ENCODE measurements at places on chromosomes 11 and 22. TPM values are rescaled to one million over a fixed set of nuclear protein-coding genes. Genes with fewer than 3 reads are reported as not detected.

GRCh38 chr11:129251067-129251466, 58.9 kb upstream of the ARHGAP32 start:
- no peak for DNase-seq

The MACROD1 gene
- total RNA-seq = 119 TPM

The MSANTD4 gene
- total RNA-seq = 19.2 TPM

GRCh38 chr11:102437727-102438126, 14.8 kb downstream of the TMEM123 start:
- no peak for DNase-seq

DNA sequence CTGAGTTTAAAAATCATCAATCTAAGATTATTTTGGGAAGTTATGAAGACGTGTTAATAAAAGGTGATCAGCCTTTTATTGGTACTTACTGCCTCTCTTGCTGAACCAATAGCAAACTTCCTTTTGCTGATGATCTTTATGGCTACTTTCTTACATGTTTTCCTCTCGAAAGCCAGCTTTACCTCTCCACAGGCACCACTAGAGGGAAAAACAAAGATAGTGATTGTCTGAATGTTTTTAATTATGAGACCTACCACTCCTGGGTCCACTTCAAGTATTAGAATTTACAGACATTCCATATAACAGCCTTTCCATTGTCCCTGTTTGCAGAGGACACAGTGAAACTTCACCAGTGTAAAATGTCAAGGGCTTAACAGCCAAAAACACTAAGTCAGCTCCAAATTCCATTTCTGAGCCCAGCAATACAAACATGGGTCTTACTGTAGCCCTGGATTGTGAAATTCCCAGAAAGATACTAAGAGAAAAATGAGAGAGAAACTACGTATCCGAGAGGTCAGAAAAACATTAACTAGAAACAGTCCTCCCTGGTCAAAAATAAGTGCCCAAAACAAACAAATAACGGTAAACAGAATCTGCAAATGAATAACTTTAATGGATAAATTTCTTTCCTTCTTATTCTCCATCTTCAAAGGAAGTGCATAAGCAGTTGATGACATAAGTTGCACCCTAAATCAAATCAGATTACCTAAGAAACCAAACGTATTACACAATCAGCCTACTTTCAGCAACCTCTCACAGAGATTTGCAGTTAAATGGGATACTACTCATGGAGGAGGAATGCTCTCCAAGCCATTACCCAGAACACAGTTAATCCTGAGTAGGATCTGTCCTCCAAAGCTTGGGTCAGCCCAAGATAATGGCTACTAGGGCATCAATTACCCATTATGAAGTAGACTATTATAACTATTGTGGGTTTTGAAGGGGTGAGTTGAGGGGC, 29.5 kb downstream of the CHEK2 start:
- no peak for DNase-seq

- no peak for DNase-seq
Measured at GRCh38 chr11:113159988-113160807, 154.2 kb upstream of the TTC12 start.

DNA sequence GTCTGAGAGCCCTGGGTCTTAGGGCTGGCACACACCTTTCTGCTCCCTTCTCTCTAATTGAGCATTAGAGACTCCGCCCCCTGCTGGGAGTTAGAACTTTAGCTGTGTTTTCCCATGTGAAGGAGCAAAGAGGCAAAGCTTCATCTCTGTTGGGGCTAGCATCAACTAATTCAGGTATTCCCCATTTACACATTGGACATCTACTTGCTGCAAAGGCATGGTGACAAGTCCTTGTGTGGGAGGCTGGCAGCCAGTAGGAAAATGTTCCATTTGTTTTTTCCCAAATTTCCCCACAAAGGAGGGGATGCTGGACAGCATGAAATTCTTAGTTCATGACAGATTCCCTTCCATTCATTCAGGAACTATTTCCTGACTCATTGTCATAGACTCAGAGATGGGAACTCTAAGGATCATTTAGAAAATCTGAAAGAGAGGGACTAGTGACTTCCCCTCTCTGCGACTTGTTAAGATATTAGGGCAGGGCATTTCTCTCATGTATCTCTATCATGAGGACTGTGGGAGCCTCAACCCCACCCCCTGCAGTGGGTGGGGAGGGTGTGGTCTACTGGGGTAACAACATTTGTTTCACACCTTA, 3.6 kb downstream of the CD44 start:
- no peak for DNase-seq

GRCh38 chr11:59141673-59142460, 789 bp upstream of the FAM111A start:
- no peak for DNase-seq

DNA sequence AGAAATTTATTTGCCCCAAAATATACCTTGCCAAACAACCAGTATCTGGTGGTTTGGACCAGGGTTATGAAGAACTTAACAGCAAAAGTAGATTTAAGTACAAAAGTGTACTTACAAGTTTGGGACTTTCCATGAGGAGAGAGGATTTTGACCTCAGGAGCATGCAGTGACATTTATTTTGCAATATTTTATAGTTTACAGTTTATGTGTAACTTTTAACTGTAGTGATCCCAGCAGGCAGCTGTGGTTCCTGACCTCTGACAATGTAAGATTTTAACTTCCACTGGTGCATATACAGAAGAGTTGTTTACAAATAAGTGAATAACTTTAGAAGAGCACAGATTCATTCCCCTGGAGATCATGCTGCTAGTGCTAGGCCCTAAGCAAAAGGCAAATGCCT, 6.7 kb downstream of the OR8D1 start:
- no peak for DNase-seq

- DNase-seq = no peak
Measured at GRCh38 chr11:6925636-6926207, 504 bp upstream of the ZNF215 start.

GRCh38 chr22:39362932-39363331, 13.1 kb downstream of the SYNGR1 start:
- DNase-seq = no peak

- DNase-seq = no peak
Measured at GRCh38 chr11:128988242-128988970, 45.7 kb upstream of the TP53AIP1 start.

The MMP12 gene
- not detected for total RNA-seq

The JHY gene
- 2.1 TPM for total RNA-seq

The ARSA gene
- total RNA-seq = 21.3 TPM

GRCh38 chr11:97865424-97866012, 1155.2 kb upstream of the CNTN5 start:
- DNase-seq = no peak

The OR56A1 gene
- not detected for total RNA-seq

DNA sequence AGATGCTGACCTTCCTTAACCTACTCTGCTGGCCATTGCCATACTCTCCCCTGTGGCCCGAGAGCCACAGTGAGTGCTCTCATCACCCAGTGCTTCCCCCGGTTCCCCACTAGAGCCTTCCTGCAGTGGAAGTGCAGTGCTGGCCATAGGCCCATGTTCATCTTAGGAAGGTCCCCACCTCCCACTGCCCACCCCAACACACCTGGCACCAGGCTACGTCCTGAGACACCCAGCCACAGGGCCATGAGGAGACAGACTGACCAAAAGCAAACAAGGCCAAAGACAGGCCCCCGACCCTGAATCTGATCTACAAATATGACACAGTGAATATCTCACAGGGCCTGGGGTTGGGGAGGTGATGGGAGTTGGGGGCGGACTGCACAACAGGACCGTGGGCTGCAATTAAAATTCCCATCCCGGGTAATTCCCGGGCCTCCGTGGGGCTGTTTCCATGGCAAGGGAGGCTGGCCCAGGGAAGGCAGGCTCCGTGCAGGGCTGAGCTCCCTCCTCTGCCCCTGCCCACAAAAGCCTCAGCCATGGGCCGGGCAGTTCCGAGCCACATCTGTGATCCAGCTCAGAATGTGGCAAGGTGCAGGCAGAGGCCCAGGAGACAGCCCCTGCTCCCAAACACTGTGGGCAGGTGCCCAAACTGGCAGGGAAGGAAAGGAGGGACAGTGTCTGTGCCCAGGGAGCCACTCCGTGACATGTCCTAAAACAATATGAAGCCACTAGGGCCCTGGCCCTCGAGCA, 5.1 kb upstream of the CHST1 start:
- DNase-seq = no peak

The CTSF gene
- total RNA-seq = 51.0 TPM

- no peak for DNase-seq
Measured at GRCh38 chr11:115104851-115105453, 399.3 kb downstream of the CADM1 start.

The TRPC6 gene
- 0.19 TPM for total RNA-seq

DNA sequence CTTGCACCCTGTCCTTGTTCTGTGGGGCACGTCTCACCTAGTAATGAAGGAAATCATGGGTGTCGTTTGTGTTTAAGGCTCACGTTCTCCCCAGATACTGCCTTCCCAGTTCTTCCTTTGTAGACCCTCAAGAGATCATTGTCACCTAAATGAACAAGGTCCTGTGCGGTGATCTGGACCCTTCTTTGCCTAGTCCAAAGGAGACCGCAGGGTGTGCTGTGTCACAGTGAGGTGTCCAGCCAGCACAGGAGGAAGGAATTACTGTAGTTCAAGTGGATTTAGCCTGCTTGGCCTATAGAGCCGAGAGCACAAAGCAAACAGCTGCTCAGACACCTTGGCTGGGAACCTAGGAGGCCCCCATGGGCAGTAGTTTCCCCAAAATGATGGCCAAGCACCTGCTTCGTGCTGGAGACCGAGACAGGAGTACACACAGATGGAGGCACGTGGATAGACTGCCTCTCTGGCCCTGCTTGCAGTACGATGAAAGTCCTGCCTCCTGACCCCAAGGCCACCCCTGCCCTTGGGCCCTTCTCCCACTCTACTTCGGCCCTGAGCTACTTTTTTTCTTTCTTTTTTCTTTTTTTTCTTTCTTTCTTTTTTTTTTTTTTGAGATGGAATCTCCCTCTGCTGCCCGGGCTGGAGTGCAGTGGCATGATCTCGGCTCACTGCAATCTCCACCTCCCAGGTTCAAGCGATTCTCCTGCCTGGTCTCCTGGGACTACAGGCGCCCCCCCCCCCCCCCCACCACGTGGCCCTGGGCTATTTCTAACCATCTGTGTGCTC, 19.4 kb upstream of the PPFIA1 start:
- DNase-seq = peak; percentile 9

The KRTAP5-2 gene
- not detected for total RNA-seq

The OR2D2 gene
- total RNA-seq = not detected

GRCh38 chr11:6771926-6772893, at the start of gene OR2AG2:
OR2AG2 (minus strand) TSS chr11:6771976; CDS start chr11:6768957, 3,019 bp downstream.
- no peak for DNase-seq

The POLR3H gene
- total RNA-seq = 20.1 TPM

GRCh38 chr11:20099527-20099926, 60.7 kb downstream of the DBX1 start:
- DNase-seq = no peak

The KDM4E gene
- total RNA-seq = not detected

All from Right ventricle myocardium inferior (tissue), 1 donor.